ENCODE measurements at places on chromosomes 2 and 18.
A peak's percentile ranks its signal among the peaks of the same experiment; 100 is the strongest.

- no peak for DNase-seq
Measured at GRCh38 chr2:30361751-30362394, 85.2 kb upstream of the LCLAT1 start.

DNA sequence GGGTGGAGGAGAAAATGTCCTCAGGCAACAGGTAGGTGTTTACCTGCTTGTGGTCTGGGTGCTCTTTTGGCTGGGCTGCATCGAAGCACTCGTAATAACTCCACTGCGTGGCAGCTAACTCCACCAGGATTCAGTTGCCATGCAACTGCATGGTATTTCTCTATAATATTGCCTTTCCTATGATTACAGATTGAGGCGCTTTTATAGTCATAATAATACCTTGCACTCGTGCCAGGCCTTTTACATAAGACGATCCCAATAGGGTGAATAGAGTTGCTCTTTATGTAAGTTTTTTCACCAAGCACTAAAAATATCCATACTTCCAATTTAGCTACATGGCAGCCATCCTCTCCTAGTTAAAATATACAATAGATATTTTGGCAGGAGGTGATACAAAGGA is 19.7 kb upstream of the NYAP2 start:
- DNase-seq: no peak

DNA sequence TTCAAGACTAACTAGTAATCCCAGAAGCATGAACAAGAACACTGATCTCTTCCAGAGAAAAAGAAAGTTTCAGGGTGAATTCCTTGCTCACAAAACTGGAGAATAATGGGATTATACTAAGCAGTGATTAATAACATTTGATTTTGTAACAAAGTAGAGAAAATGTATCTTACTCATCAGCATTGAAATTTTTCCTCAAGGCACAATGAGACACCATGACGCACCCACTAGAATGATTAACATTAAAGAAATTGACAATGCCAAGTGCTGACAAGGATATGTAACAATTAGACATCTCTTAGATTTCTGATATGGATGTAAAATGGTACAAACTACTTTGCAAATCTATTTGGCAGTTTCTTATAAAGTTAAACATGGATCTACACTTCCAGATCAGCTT is 101.1 kb upstream of the EPHA4 start:
- peak; percentile 15 for DNase-seq

DNA sequence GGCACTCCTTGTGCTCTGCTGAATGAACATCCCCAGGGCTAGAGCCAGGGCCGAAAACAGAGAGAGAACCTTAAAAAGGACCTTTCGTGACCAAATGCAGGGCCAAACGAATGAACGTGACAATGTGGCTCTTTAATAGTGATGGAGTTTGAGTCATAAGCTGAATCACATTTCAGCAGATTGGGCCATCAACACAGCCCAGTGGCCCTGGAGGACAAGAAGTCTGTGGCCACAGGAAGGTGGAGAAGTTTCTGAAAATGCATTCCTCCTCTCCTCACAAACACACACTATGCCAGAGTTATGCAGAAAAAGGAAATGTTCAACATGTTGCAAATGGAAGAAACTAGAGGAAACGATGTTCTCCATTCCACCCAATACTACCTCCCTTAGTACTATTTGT is 415.8 kb downstream of the HRH4 start:
- peak; percentile 44 for DNase-seq

DNA sequence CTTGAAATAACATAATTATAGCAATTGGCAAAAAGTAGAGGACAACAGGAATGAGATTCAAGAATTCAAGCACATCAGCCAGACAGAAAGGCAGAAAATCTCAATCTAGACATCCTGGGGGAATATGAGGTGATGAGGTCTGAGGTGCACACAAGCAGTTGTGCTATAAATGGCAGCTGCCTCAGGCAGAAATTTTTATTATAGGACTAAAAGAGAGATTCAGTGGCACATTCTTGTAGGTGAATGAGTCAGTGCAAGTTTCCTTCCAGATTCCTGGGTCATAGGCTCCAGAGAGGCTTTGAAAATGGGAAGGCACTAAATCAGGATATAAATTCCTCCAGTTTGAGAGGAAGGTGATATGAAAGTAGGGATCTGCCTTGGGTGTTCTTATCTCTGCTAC is 127.2 kb upstream of the THSD7B start:
- no peak for DNase-seq

- DNase-seq: no peak
Measured at GRCh38 chr2:162125138-162125537, 26.9 kb downstream of the GCG start.

- no peak for DNase-seq
Measured at GRCh38 chr2:214341646-214342045, 69.2 kb upstream of the VWC2L start.

GRCh38 chr2:158894078-158894477 is 74.4 kb upstream of the TANC1 start:
- DNase-seq: no peak

DNA sequence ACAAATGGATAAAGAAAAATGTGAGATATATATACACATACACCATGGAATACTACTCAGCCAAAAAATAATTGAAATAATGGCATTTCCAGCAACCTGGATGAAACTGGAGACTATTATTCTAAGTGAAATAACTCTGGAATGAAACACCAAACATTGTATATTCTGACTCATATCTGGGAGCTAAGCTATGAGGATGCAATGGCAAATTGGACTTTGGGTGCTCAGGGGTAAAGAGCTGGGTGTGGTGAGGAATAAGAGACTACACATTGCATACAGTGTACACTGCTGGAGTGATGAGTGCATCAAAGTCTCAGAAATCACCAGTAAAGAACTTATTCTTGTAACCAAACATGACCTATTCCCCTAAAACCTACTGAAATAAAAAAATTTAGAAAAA is 636.0 kb upstream of the LRATD1 start:
- no peak for DNase-seq

- DNase-seq: no peak
Measured at GRCh38 chr2:2464643-2465042, 133.6 kb upstream of the MYT1L start.

DNA sequence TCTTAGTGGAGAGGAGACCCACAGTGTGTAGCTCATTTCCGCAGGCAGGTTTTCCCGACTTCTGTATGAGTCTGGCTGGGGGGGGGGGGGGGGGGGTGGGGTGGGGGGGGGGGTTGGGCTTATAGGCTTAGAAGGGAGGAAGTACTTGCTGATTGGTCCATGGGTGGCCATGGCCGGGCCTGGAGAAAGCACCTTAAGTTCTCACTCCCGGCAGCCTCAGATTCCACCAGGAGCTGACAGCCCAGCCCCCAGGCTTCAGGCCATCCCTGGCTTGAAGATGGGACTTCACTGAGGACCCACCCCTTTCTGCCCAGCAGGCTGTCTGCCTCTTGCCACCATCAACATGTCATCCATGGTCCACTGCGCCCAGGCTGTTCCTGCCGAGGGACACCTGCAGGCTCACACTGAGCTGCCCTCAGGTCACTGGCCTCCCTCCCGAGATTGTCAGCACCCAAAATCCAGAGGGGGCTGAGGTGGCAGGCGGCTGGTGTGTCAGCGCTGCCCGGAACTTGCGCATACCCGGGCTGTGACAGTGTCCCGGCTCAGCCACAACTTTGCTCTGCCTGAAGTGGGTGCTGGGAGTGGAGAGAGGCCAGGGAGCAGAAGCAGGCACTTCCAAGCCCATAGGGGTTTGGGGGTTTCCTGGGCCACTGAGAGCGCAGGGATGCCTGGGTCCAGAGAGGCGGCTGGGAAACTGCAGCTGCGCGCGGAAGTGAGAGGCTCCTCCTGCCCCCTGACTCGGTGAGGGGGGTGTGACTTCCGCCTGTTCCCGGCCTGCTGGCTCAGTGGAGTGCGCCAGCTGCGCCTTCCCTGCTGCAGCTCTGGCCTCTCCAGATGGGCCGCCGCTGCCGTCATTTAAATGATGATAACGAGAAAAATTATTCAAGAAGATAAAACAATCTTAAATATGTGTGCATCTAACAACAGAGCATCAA is 256.1 kb downstream of the RPRM start:
- DNase-seq: no peak

DNA sequence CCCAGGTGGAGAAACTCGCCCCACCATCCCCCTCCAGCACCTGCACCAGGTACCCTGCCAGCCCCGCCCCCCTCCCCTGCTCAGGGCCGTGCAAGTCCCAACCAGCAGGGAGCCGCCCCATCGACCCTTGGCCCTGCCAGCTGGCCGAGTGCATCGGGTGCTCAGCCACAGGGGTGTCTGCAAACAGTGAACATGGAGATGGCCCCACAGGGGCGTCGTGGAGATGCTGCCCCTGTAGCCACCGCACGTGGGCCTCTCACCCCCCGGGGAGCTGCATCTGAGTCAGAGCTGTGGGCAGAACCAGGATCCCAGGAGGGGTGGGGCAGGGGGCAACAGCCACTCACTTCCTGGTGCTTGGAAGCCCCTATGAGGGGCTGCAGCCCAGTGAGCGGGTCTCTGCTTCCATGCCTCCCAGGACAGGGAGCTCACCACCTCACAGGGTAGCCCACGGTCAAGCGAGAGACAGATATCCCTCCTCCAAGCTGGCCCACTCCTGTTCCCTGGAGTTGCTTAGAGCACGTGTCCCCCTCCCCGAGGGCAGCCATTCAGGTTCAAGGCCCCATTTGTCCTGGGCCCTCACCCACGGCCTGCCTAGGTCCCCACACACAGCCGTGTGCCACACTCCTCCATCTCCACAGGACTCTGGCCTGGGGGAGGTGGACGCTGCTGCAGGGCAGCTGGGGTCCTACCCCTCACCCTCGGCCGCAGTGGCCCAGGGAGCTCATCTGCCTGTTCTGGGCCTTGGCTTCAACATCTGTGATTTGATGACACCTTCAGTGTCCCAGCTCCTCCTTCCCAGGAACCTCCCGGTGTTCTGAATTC is 1.1 kb upstream of the MAB21L4 start:
- no peak for DNase-seq

- DNase-seq: no peak
Measured at GRCh38 chr2:178284613-178285286, 90.4 kb downstream of the OSBPL6 start.

GRCh38 chr2:205296959-205297358 is 385.3 kb upstream of the NRP2 start:
- DNase-seq: no peak

DNA sequence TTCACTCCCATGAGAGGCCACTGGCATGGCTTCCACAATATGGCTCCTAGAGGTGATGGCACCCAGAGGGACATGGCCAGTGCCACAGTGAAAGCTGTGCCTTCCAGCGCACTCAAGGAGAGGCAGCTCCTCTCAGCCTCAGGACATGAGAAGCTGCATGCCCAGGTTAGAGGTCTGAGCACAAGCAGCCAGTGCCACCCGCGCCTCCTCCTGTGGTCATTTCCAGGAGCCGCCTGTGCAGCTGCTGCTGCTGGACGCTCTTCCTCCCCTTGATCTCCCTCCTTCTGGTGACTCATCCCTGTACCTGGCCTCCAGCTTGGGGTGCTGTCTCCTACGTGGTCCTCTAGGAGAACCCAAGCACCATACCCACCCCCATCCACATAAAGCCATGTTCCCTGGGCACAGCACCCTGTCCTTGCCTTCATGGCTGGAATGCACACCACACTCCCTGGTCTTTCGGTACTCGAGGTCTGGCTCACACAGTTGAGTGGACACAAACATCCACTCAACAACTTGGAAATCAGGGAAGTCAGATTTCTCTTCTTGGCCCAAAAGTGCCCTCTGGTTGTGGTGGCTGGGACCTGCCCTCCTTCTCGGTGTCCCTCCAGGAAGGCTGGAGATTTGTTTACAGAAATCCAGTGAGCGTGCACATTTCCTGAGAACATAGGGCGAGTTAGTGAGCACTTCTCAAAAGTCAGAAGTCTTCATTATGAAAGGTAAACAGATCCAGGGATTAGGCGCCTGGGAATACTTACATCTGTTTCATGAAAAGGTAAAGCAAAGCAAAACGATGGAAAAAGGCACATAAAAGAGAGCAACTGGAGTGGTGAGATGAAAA is 96.7 kb downstream of the EIPR1 start:
- DNase-seq: no peak

DNA sequence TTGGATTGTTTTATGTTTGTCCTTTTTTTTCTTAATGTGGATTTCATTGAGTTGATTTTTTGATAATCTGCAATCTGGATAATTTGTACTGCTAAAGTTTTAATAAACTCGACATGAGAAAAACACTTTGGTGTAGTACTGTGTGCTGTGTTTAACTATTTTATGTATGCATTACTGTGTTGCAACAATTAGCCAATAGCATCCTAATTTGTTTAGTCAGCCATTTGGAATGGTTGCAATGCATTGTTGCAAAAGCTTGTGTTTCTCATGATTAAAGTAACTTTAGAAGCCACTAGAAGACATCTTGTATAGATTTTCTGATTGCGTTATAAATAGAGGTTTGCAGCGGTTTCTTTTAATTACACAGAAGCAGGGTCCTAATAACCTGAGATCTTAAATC is 53.5 kb downstream of the PPIG start:
- peak; percentile 79 for DNase-seq

- DNase-seq: no peak
Measured at GRCh38 chr18:11752116-11752911, 63.2 kb downstream of the GNAL start.

- DNase-seq: no peak
Measured at GRCh38 chr2:49693961-49694360, 539.6 kb upstream of the FSHR start.

- peak; percentile 93 for DNase-seq
Measured at GRCh38 chr2:8803658-8804379, 33.6 kb downstream of the KIDINS220 start.

Data from HFFc6 (cell line).